ENCODE measurements at places on chromosomes 11 and 22. TPM values are rescaled to one million over a fixed set of nuclear protein-coding genes. Genes with fewer than 3 reads are reported as not detected.

SLC35F2 gene
- 1.7 TPM for total RNA-seq

CYTH4 gene
- total RNA-seq = 40.3 TPM

PNPLA5 gene
- total RNA-seq = not detected

PIWIL4 gene
- total RNA-seq = 6.5 TPM

CD3G gene
- 1.9 TPM for total RNA-seq

NPAS4 gene
- total RNA-seq = not detected

RHOD gene
- 18.3 TPM for total RNA-seq

FIBIN gene
- 21.9 TPM for total RNA-seq

EFCAB6 gene
- total RNA-seq = 4.0 TPM

CARD18 gene
- total RNA-seq = not detected
